ENCODE measurements at places on chromosomes 7 and 10.

GRCh38 chr10:114273910-114274309, 34.9 kb downstream of the VWA2 start:
- H3K4me3 ChIP-seq, result no peak overlapping the region
- no peak for DNase-seq
- H3K27me3 ChIP-seq, result no peaks in the 10 kb centered on the region
- peaks cover 10% of the 10 kb centered on the region for H3K4me1 ChIP-seq
- no peak overlapping the region for H3K27ac ChIP-seq
- no peaks in the 10 kb centered on the region for H3K36me3 ChIP-seq

GRCh38 chr10:124589491-124590041, 127.9 kb downstream of the LHPP start:
- no peaks in the 10 kb centered on the region for H3K36me3 ChIP-seq
- H3K27me3 ChIP-seq, result no peaks in the 10 kb centered on the region
- no peak for DNase-seq
- no peak overlapping the region for H3K4me3 ChIP-seq
- peaks cover 3% of the 10 kb centered on the region for H3K4me1 ChIP-seq
- peak overlapping the region; percentile 11 for H3K27ac ChIP-seq

DNA sequence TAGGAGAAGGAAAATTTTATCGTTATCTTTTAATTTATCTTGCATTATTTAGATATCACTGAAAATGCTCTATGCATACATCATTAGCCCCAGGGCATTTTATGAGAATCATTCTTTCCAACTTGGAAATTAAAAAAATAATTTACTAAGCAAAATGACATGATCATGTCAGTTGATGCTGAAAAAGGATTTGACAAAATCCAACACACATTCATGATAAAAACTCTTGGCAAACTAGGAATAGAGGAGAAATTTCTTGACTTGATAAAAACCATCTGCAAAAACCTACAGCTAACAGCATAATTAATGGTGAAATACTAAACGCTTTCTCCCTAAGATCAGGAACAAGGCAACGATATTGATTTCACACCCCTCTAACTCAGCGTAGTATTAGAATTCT, 40.2 kb upstream of the RSU1 start:
- DNase-seq, result no peak
- no peak overlapping the region for H3K4me3 ChIP-seq
- peaks cover 9% of the 10 kb centered on the region for H3K4me1 ChIP-seq
- no peaks in the 10 kb centered on the region for H3K36me3 ChIP-seq

GRCh38 chr10:29991382-29991781, 68.0 kb downstream of the JCAD start:
- DNase-seq, result no peak
- H3K4me3 ChIP-seq, result no peak overlapping the region
- peaks cover 7% of the 10 kb centered on the region for H3K27me3 ChIP-seq
- no peak overlapping the region for H3K27ac ChIP-seq
- peaks cover 8% of the 10 kb centered on the region for H3K4me1 ChIP-seq

DNA sequence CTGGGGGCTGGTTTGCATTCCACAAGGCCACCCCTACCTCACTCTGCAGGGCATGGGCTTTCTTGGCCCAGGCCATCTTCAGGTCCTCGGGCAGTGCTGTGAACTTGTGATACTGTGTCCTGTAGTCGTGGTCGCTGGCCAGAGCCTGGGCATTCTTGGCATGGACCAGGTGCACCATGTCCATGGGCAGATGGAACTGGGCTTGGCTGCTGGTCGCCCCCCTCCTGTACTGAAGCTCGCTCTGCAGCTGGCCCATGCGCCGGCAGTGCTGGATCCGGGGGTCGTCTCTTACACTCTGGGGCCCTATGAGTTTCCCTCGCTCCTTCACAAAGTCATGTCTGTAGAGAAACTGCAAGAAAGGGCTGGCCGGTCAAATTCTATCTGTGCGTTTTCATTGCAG, 51.7 kb downstream of the HABP2 start:
- H3K4me1 ChIP-seq, result no peaks in the 10 kb centered on the region
- peaks cover 20% of the 10 kb centered on the region for H3K27me3 ChIP-seq
- DNase-seq, result no peak
- H3K36me3 ChIP-seq, result no peaks in the 10 kb centered on the region
- H3K4me3 ChIP-seq, result no peak overlapping the region
- H3K27ac ChIP-seq, result no peak overlapping the region

- DNase-seq, result no peak
- no peaks in the 10 kb centered on the region for H3K36me3 ChIP-seq
- peaks cover 32% of the 10 kb centered on the region for H3K27me3 ChIP-seq
- no peak overlapping the region for H3K4me3 ChIP-seq
- no peaks in the 10 kb centered on the region for H3K4me1 ChIP-seq
- no peak overlapping the region for H3K27ac ChIP-seq
Measured at GRCh38 chr7:134625550-134625949, 21.1 kb upstream of the BPGM start.

GRCh38 chr7:77778535-77778934, 19.7 kb downstream of the TMEM60 start:
- no peak for DNase-seq
- no peak overlapping the region for H3K27ac ChIP-seq
- no peak overlapping the region for H3K4me3 ChIP-seq
- H3K36me3 ChIP-seq, result peaks cover 34% of the 10 kb centered on the region
- no peaks in the 10 kb centered on the region for H3K27me3 ChIP-seq
